ENCODE measurements at places on chromosomes 7 and 10. TPM values are rescaled to one million over a fixed set of nuclear protein-coding genes. Genes with fewer than 3 reads are reported as not detected.
A peak's percentile ranks its signal among the peaks of the same experiment; 100 is the strongest.

LMOD2 gene
- total RNA-seq, result not detected

CPA4 gene
- total RNA-seq, result 0.74 TPM

ARHGAP22 gene
- 19.0 TPM for total RNA-seq

CYP3A5 gene
- not detected for total RNA-seq

ZNF853 gene
- total RNA-seq, result 1.0 TPM

DNA sequence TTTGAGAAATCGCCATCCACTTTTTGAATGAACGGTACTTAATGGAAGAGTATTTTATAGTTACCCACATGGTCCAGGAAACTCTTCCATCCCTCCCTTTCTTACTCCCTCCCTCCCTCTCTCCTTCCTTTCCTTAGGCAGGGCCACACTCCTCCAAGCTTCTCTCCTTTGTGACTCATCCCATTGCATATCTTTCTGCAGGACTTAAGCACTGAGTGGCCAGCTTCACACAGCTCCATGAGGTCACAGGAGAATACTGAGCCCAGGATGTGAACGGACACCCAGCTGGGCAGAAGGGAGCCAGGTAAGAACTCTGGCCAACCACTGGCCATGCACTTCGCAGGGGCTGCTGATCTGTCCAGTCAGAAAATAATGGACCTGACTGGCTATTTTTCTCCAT, 189.7 kb upstream of the ADCY1 start:
- no peak for DNase-seq

NEURL1 gene
- not detected for total RNA-seq

DNA sequence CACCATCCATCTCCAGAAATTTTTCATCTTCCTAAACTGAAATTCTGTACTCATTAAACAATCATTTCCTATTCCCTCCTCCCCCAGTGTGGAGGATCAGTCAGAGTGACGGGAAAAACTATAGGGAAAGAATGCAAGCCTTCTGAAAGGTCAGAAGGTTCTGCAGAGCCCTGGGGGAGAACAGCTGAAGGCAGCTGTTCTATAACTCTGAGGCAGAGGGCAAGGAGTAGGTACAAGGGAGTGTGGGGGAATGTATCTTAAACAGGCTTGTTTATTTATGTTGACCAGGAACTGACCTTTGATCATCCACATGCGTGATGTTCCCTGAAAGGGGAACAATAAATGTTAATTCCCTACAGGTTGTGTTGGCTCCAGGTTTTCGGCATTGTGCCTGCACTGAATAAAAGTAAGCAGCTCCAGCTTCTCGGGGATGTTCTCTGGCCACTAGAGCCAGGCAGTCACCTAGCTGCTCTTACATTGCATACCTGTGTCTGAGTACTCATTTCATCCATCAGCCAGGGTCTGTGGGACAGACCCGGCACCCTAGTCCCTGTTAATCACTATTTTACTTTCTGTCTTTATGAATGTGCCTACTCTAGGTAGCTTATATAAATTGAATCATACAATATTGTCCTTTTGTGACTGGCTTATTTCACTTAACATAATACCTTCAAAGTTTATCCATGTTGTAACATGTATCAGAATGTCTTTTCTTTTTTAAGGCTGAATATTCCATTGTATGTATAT, 5.8 kb downstream of the IFIT1 start:
- no peak for DNase-seq

DNA sequence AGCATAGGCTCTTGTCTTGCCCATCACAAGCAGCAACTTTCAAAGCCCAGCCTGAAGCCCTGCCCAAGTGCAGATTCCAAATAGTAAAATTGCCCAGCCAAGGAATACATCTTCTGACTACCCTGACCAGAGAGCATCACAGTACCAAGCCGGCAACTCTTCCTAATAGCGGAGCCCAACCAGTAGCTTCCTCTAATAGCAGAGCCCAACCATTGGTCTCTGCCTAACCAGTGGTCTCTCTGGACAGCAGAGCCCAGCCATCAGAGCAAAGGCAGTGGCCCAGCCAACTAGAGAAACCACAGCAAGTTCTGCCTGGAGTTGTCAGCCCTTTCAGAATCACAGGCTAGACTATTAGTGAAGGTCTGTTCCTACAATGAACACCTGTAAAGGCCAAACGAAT, 285.6 kb downstream of the HGF start:
- peak; percentile 84 for DNase-seq

DNA sequence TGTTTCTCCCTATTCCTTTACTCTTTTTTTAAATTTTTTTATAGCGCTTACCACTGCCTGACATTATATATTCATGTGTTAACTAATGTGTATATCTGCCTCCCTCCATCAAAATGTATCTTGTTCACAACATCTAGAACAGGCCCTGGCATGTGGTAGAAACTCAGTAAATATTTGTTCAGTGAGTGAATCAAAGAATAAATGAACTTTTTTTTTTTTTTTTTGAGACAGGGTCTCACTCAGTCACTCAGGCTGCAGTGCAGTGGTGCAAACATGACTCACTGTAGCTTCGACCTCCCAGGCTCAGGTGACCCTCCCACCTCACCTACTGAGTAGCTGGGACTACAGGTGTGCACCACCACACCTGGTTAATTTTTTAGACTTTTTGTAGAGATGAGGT, 7.5 kb upstream of the CALD1 start:
- no peak for DNase-seq

- DNase-seq, result no peak
Measured at GRCh38 chr7:68187532-68187931, 1190.9 kb downstream of the TYW1 start.

DNA sequence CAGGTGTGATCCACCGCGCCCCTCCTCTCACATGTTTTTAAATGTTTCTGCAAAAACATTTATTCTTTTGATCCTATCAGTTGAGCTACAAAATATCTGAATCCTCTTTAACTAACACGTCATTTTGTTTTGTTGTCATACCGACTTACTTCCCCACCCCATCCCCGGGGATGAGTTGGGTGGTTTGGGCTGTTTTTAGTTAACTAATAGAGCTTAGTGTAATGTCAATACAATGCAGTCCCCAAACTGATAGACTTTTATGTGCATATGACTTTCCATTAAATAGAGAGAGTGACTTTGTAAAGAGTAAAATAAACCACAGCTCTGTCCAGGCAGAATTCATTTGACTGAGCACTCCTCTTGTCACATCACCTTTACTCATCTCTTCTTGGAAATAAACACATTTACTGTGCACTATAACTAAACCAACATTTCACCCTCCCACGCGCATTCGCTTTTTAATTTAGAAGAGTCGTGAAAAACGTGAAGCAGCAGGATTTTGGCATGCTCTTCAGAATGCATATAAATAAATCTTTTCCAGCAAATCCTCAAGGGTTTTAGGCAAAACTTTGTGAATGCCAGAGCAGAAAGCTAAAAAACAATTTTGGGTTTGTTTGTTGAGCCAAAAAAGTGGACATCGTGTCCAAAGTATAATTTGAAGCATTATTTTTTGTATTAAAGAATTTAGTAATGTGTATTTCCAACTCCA, 187.4 kb upstream of the MGMT start:
- no peak for DNase-seq

DNA sequence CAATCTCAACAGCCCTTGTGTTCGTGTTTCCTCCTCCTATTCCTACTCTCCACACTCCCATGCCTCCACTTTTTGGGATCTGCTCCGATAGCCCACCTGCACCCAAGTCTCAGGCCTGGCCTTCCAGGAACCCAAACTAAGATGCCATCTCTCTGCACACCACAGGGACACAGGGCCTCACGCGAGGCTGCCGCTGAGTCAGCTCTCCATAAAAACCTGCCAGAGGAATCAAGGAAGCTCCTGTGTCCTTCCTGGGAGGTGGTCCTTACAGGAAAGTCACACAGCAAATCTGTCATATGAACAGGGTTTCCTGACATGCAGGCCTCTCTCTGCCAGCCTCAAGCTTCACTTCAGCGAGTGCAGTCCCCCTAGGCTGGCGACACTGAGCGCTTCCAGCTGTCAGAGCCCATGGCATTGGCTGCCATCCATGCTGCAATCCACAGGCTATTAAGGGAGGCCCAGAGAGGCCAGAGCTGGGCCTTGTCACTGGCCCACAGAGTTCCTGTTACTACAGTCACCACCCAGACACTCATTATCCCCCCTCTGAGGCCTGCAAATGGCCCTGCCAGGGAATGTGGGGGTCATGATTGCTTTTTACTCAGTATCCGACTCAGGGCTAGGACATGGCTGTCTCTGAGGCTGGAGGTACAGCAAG, 151.4 kb downstream of the OAT start:
- no peak for DNase-seq

ADARB2 gene
- not detected for total RNA-seq

- DNase-seq, result no peak
Measured at GRCh38 chr10:71136036-71136721, 76.2 kb upstream of the UNC5B start.

GRCh38 chr10:51892965-51893658, 193.7 kb upstream of the CSTF2T start:
- peak; percentile 6 for DNase-seq

- DNase-seq, result peak; percentile 51
Measured at GRCh38 chr7:143487566-143487965, 9.9 kb downstream of the TAS2R41 start.

DIP2C gene
- total RNA-seq, result 8.1 TPM

GRCh38 chr7:155583636-155584035, 37.3 kb upstream of the CNPY1 start:
- no peak for DNase-seq

DNA sequence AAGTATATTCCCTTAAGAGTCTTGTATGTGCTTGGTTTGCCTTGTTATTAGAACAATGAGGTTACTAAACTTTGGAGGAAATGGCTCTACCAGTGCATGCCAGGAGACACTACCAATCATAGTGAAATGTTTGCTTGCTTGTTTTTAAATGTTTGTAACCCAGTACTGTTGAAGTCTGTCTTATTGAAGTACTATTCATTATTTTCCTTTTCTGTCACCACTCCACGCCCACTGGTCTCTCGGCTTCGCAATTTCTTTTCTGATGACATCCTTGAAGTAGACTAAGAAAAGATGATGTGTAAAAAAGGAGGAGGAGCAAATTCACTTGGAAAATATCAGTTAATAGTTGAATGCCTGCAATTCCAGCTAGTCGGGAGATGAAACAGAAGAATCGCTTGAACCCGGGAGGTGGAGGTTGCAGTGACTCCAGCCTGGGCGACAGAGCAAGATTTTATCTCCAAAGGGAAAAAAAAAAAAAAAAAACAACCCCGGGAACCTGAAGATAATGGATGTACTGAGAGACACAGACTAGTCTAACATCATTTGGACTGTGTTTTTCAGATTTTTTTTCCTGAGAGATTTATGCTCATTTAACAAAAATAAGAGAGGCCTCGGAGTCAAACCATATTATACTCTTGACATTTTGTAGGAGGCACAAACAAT, 959.4 kb downstream of the PCDH15 start:
- no peak for DNase-seq

DNA sequence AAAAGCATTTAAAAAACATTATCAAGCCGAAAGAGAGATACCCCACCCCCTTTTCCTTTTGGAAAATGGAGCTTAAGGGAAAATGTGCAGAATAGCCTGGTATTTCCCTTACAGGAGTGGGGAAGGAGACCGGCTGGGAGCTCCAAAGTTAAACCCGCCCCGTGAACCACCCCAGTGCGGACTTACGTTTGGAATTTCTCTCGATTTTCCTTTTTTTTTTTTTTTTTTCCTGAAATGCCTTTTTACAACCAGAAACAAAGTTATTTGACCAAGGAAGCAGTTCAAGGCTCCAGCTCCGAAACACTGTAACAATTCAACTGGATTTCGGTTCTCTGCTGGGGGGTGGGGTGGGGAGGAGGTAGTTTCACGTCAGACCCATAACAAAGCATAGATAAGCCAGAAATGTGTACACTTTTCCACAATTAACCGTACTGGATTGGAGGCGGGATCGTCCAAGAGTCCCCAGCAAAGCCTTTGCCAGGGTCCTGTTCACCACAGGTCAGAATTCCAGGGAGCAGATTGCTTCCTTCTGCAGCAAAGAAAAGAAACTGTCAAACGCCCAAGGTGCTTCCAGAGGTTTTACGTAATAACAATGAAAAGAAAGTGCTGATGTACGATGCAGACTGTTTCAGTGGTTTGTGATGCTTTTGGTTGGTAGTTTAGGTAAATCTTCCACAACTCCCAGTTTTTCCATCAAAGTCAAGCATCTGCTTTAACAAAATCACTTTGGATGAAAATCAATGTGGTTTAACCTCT, 6.7 kb downstream of the SKIDA1 start:
- peak; percentile 52 for DNase-seq

TMEM120A gene
- total RNA-seq, result 43.4 TPM

VSTM2A gene
- not detected for total RNA-seq

DNA sequence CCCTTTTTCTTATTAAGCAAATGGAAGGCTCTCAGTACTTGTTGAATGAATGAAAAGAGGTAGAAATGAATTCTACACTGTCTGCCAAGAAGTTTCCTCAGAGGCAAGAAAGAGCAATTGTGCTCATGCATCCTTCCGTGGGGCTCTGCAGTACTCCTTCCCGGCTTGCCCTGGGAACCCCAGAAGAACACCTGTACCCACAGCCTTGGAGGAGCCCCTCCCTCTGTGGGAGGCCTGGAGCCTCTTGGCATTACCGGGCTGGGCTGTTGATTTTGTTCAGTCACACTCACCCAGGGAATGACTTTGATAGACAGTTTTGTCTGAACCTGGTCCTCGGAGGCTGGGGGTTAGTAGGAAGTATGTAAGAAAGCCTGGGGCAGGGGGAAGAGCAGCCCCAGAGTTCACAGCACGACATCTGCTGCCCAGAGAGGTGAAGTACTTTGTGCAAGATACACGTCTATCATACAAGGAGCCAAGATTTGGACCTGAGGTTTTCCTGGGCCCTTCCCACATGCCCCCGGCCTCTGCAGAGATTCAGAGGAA, 134.8 kb upstream of the GDF10 start:
- DNase-seq, result no peak

DNA sequence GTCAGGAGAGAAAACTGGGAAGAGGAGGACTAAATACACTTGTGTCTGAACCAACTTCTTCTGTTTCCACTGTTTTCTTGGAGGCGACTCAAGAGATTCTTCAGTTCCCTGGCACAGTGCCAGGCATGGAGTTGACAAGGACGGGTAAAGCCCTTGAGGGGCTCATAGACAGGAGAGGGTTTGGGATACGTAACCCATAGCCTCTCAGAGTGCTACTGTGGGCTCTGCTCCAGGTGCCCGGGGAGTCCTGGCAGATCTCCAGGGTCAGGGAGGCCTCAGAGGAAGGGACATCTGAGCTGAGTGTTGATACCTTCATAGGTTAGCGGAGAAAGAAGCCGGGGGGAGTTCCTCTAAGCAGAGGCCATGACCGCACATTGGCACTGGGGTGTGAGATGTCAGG, 42.0 kb downstream of the GALNT17 start:
- DNase-seq, result no peak

DNA sequence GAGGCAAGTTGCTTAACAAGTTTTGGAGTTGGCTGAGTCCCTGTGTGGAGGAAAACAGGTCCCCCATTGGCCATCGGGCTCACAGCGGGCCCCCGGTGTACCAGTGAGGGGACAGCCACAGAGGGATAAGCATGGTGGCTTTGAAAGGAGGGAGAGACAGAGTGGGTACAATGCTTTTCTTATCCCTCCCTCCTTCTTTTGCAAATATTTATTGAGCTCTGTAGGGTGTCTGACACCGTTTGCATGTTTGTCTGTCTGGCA, 2.8 kb downstream of the HTRA1 start:
- no peak for DNase-seq

GIMAP6 gene
- 262 TPM for total RNA-seq

EFCAB10 gene
- total RNA-seq, result not detected

SNCG gene
- 111 TPM for total RNA-seq

CALY gene
- total RNA-seq, result not detected

All from dermis blood vessel endothelial cell (primary cell).